Stimulated activated CD8-positive, alpha-beta memory T cell treated with anti-CD3 and anti-CD28 coated beads, Interleukin-7, amount 100 ng/mL, for 1 hour (primary cell): ENCODE measurements at places on chromosomes 2 and 18.
A peak's percentile ranks its signal among the peaks of the same experiment; 100 is the strongest.

- no peak for DNase-seq
Measured at GRCh38 chr18:48956356-48956755, 5.6 kb upstream of the SMAD7 start.

DNA sequence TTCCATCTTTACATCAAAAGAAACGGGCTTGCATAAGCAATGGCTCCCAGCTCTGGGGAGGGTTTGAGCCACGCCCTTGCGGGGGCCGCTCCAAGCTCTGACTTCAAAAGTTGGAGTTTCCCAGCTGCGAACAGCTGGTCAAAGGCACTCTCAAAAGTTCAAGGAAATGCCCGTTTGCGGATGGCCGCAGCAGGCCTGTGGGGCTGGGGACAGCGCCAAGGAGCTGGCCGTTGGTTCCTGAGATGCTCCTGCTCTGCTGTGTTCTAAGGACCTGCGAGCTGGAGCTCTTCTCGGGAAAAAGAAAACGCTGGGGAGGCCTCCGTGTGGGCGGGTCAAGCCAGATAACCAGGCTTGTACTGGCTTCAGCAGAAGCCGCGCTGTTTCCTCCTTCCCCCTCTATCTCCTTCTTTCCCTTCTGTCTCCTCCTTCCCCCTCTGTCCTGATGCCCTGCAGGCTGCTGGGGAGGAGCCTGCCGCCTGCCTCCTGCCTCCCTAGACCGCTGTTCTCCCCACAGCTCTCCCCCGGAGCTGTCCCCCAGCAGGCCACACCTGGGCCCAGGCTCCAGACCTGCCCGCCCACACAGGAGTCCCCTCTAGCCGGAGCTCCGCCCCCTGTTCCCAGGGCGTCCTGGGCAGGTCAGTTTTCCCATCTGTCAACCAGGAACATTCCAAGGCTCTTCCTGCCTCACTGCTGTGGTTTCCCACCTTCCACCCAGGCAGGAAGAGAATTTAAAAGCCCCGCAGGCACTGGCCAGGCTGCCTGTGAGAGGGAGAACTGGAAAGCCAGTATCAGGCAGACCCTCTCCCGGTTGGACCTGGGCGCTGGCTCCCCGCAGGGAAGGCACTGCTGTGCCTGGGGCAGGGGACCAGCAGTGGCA lies 14.1 kb downstream of the KLF11 start:
- DNase-seq, result no peak

DNA sequence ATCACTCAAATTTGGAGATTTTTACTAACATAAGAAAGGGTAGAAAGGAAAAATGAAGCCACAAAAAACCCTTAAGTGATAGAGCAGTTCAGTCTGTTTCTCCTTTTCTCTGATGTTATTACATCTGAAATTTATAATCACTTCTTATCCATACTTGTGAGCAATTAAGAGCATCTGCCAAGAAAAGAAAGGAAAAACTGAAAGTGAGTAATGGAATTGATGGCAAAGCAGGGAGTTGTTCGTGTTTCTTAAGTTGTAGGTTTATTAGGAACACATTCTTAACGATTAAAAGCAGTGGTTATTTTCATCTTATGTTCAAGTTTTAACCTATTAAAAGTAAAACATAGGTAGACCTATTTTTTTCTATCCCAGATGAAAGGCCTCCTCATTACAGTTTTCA lies 277.7 kb downstream of the RND3 start:
- no peak for DNase-seq

DNA sequence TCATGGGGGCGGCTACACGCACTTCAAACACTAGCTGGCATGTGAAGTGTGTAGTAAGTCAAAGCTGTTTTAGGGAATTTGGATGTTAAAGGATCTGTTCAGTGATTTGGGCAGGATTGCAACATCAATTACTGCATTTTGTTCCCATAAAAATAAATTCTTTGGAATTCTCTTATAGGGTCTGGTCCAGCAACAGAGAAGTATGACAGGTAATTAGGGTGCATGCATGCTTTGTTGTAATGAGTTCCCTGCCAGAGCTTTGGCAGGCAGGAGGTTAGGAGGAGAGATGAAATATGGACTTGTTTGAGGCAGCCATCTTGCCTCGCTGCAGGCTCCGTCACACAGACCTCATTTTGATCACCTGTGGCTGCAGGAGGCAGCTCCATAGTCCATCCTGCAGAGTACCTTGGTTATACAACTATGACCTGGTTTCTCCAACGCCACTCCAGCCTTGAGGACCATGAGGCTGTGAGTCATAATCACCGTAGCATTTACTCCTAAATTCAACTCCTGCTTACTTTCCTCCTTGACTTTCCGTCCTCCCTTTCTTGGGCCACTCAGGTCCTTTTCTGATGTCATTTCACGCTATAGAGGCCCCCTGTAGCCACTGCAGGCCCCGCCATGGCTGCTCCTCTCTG lies 26.5 kb upstream of the EML4 start:
- DNase-seq, result no peak

- DNase-seq, result no peak
Measured at GRCh38 chr2:138827426-138828054, 47.4 kb upstream of the NXPH2 start.

- no peak for DNase-seq
Measured at GRCh38 chr2:15178946-15179345, 382.2 kb downstream of the NBAS start.

DNA sequence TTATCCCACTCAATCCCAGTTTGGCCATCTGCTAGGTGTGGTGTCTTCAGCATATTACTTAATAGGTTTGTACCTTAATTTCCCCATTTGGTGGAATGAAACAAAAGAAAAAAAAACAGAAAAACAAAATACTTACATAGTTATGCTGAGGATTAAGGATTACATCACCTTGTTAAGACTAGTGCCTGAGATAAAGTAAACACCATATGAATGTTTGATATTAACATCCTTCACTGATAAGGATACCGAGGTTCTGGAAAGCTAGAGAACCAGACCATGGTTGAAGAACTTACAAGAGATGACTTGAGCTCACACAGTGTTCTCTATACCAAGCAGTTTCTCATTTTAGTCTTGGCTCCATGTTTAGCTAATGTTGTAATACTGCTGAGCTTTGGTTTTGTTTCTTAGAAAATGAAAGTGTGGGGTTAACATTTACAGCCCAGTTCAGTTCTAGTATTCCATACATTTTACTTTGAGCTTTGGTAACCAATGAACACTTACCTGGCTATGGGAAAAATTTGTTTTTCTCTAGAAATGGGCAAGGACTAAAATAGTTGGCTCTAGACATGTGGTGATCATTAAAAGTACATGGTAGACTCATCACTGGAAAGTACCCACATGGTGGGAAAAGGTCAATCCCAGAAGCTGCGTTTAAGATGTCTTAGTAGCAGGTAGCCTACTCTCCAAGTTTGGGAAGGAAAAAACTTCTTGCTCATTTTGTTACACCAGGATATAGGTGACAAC lies 5.8 kb upstream of the GPD2 start:
- no peak for DNase-seq

- DNase-seq, result no peak
Measured at GRCh38 chr2:229713371-229714079, 830 bp downstream of the DNER start.

GRCh38 chr2:231707625-231707926 lies 749 bp upstream of the PTMA start:
- no peak for DNase-seq

- no peak for DNase-seq
Measured at GRCh38 chr2:71206271-71206670, 20.6 kb downstream of the PAIP2B start.

- no peak for DNase-seq
Measured at GRCh38 chr2:161134547-161135518, 25.4 kb upstream of the TANK start.

DNA sequence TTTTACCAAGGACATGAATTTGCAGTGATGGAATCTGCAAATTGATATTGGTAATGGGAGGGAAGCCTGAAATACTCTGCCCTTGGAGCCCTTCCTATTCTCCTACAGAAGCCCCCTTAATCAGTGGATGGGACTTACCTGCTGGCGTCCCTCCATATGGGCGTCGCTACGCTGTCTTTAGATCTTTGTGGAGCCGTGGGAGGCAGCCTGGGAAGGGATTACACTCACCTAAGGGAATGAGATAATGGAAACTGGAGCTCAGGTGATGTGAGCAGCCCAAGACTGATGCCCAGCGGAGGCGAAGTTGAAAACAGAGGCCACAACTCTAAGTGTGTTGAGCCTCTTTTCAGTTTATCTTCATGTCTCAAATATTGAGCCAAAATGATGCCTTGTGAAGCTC lies 306.6 kb downstream of the MYCN start:
- DNase-seq, result no peak

DNA sequence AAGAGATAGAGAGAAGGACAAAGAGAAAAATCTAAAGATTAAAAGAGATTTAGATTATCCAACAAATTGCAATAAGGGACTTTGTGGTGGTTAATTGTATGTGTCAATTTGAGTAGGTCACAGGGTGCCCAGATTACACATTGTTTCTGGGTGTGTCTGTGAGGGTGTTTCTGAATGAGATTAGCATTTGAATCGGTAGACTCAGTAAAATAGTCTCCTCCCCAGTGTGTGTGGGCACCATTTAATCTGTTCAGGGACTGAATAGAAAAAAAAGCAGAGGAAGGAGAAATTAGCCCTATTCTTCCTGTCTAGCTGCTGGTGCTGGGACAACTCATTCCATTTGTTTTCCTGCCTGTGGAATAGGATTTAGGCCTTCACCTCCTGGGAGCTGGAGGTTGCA lies 339.8 kb upstream of the EPHA4 start:
- no peak for DNase-seq

DNA sequence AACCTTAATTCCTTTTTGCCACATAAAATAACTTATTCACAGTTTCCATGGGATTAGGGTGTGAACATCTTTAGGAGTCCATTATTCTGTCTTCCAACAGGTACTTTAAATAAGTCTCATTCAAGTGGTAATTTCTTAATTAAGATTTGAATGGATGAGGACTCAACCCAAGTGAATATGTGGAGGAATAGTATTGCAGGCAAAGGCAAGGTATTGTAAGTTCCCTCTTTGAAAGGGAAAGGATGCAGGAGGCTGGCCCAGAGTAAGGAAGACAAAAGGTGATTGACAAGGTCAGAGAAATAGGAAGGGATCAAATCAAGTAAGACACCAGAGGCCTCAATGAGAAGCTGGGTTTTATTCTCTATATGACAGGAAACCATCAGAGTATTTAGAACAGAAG lies 238.2 kb upstream of the RBMS1 start:
- no peak for DNase-seq

- peak; percentile 58 for DNase-seq
Measured at GRCh38 chr2:28390241-28390745, 2.4 kb upstream of the FOSL2 start.

GRCh38 chr2:25251422-25252273 lies 83.3 kb upstream of the POMC start:
- no peak for DNase-seq
